ENCODE measurements at places on chromosomes 12 and 14. TPM values are rescaled to one million over a fixed set of nuclear protein-coding genes. Genes with fewer than 3 reads are reported as not detected.

Gene CCNK
- total RNA-seq, result 48.7 TPM

Gene CNTN1
- total RNA-seq, result 15.1 TPM

Gene FLVCR2
- 28.6 TPM for total RNA-seq

Gene OSGEP
- total RNA-seq, result 33.8 TPM
